ENCODE measurements at places on chromosomes 5 and 9.

DNA sequence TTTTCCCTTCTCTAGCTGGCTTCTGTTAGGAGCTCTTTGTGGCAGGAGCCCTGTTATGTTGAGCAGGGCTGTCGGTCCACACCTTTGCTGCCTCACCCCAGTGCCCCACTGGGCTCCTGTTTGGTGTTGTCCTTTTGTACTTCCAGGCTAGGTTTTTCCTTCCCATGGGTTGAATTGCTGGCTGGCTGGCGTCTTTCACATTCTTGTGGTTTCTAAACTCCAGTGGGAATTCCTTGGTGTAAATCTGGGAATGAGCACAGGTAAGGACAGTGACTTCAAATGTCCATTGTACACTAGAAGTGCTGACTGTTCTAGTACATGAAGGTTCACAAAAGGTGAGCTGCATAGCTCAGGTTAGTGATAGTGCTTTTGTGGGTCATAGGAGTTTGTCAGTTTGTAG is 30.4 kb downstream of the RASGRF2 start:
- no peak for DNase-seq

- no peak for DNase-seq
Observed at GRCh38 chr9:75372499-75373268, 284.4 kb downstream of the OSTF1 start.

DNA sequence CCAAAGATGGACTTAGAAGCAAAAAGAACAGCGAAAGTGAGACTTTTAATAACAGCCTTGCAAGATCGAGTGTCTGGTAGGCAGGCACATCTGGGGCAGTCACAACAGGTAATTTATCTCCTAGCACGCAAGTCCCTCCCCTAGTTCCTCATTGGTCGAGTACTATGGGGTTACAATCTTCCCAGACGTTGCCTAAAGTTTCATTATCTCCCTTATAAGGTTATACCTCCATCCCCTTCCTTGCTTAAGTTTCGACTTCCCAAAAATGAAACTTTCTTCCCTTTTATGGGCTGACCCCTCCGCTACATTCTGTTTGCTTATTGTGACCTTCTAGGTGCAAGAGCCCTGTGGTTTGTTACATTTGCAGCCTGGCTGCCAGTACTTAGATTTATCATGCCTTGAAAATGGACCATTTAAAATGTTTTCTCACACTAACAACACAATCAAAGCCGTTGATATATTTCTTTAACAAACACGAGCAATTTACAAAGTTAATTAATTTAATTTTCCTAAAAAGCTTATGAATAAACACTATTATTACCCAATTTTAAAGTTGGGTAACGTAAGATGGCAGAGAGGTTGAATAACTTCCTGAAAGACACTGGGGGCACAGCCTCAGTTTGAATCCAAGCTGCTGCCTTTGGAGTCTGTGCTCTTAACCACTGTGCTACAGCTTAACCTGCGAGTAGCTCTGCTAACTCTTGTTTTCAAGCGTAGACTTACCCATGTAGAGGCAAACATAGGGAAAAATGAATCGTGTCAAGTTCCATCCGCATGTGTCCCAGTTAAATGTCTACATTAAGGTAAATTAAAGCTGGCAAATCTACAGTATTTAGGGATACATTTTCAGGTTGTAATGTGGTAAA is 91.7 kb downstream of the EDIL3 start:
- DNase-seq, result no peak

- no peak for DNase-seq
Observed at GRCh38 chr9:32928912-32929311, 72.5 kb downstream of the APTX start.

- DNase-seq, result no peak
Observed at GRCh38 chr9:86946201-86947145, 833 bp downstream of the GAS1 start.

GRCh38 chr5:57659886-57660285 is 177.3 kb upstream of the ACTBL2 start:
- DNase-seq, result no peak

DNA sequence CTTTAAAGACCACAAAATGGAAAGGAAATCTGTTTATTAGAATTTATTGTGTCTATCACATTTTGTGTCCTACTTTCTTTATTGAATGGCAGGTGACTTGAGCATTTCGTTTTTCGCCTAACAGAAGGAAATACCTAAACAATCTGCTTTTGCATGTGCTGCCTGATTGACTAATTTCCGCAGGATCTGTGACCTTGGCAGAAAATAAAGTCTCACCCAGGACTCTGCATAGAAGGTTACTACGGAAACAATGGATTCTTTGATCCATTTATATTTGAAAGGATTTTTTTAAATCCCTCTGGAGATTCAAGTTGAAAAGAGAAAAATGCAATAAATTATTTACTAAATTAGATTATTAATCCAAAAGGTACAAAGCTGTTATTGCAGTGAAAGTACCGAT is 61.0 kb upstream of the CAST start:
- DNase-seq, result no peak

- no peak for DNase-seq
Observed at GRCh38 chr5:37598733-37599132, 219.6 kb downstream of the WDR70 start.

- DNase-seq, result peak; percentile 59
Observed at GRCh38 chr9:101119206-101119819, 90.8 kb downstream of the PLPPR1 start.

DNA sequence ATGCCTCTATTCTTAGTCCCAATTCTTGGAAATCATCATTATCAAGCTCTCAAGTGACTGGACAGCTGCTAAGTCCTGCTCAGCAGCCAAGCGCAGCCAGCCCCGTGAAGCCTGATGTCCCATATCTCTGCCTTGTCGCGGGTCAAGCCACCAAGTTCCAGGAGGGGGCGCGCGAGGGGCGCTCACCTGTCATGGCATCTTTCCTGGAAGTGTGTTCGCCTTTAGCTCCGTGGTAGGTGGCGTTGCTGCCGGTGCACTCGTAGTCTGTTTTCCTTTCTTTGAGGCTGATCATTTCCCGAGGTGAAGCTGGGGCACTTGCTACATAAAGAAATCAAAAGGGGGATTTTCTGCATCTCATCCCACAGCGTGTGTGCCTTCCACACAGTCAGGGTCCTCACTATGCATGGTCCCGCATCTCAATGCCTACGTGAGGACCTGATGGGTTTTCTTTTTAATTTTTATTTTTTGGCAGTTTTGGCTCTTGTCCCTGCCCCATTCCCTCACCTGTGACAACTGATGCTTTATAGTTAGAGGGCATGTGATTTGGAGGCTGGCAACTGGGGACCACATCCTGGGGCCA is 227.0 kb upstream of the DAP start:
- peak; percentile 55 for DNase-seq

Measured in NT2/D1 (cell line).